ENCODE measurements at places on chromosomes 3 and 15.

DNA sequence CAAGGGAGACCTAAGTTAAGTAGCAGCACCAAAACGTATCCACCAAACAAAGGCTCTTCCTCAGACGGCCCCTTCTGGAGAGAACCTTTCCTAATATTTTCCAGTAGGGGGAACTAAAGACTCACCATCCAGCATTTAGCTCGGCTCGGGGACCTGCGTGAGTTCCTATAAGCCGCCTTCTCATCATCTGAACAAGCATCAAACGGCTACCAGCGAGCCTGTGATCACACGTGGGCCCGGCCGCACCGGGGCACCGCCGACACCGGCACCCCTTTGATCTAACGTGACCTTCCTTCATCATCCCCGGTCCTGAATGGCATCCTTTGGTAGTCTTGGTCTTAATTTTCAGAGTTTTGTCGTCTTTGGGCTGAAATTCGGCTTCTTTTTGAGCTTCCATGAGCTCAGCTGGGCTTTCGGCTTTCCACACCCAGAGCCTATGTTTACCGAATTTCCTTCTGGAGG, 1.4 kb upstream of the ROBO2 start:
- DNase-seq: no peak

DNA sequence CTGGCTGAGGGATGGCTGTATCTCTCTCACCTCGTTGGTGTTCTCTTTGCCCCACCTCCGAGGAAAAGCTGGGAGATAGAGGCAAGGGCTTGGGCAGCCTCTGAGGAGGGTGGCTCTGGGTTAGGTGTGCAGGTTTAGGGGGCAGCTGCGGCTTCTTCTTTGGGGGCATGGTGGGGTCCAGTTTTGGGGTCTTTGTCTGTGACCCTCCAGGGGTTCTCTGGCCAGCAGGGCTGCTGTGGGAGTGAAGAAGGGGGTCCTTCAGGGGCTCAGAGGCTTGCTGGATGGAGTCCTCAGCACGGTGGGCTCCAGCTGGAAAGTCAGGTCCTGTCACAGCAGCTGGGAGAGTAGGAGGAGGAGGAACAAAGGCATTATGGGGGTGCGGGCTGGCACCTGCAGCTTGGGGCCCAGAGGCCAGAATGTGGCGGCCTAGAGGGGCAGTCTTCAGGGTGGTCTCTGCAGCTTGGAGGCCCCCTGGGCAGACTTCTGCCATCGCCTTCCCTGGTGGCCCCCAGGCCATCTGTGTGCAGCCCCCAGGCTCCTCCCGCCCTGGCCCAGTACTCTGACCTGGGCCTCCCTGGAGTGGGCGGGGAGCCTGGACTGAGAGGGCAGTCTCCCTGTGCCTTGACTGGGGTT, 7.0 kb downstream of the XIRP1 start:
- DNase-seq: no peak

DNA sequence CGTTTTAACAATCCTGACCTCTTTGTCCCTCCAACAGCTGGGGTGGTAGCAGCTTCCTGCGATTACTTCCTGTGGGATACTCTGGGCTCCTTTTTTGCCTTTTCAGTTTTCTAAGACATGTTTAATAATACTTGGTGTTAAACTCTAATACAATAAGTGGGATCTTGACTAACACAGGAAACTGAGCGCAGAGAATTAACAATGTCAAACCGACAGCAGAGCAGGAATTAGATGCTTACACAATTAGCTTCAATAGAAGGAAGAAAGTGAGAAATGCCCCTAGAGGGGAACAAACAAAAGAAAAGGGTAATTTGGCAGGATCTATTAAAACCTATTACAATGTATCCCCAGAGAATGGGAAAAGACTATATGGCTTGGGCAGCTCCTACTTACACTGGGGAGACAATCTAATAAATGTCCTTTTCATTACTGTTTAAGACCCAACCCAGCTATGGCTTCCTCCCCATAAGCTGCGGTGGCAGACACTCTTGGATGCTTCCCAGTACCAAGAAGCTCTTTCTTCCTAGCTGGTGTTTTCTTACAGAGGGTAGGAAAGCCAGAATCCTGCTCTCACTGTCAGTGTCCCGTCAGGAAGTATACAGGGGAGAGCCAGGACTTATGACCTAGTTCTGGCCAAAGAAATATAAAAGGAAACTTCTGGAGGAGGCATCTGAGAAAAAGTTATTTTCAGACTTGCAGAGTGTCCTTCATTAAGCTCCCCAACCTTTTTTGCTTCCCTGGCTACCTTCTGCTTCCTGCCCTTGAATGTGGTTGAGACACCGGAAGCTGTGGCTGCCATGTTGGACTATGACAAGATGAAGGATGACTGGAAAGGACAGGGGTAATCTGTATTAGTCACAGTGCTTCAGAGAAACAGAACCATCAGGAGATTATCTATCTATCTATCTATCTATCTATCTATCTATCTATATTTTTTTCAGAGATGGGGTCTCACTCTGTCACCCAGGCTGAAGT, 194.1 kb upstream of the KBTBD8 start:
- no peak for DNase-seq

DNA sequence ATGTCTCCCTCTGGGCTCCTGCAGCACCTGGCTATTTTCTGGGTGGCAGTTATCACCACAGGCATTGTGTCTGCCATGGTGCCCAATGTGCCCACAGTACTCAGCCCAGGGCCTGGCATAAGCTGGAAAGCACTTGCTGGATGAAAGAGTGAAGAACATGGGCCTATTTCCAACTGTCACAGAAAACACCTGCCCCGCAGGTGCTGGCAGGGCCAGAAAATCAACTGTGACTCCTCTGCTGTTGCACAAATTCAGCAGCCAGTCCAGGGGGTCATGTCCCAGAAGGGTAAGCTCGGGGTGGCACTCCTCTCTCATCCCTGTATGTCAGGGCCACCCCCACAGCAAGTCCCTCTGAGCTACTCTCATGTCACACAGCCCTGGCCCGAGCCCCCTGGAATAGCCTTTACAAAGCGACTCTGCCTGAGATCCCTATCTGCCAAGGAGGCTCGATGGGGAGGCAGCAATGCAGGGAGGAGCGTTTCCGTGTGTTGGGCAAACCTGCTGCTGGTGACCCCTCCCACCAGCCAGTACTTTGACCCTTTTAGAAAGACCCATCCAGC, 16.9 kb downstream of the ITIH3 start:
- no peak for DNase-seq

GRCh38 chr3:8766148-8766547, 3.3 kb downstream of the OXTR start:
- DNase-seq: no peak

DNA sequence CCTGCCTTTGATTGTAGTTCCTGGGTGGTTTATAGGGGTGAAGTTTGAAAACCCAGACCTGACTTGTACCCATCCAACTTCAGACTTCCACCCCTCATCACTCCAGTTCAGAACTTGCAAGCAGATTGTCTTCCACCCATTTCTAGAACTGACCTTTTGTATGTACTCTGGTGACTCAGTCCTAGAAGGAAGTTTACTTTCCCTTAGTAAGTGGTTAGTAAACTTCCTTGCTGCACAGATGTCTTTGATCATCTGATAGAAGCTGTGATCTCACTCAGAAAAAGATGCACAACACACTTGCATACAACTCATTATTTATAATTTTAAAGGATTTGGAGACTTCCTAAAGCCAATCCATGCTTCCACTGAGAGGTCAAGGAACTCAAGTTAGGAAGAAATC, 368.0 kb downstream of the MFSD1 start:
- DNase-seq: no peak

All from stimulated activated CD8-positive, alpha-beta memory T cell treated with anti-CD3 and anti-CD28 coated beads, Interleukin-15, amount 100 ng/mL, for 4 hours (primary cell).